Activated T-cell treated with anti-CD3 and anti-CD28 coated beads for 1 hour (primary cell): ENCODE measurements at places on chromosomes 11 and 22.

- DNase-seq: peak; percentile 18
These were observed 23.9 kb downstream of the MYO7A start for GRCh38 chr11:77151804-77152509.

- DNase-seq: no peak
These were observed 25.4 kb downstream of the MMP20 start for GRCh38 chr11:102599642-102600261.

DNA sequence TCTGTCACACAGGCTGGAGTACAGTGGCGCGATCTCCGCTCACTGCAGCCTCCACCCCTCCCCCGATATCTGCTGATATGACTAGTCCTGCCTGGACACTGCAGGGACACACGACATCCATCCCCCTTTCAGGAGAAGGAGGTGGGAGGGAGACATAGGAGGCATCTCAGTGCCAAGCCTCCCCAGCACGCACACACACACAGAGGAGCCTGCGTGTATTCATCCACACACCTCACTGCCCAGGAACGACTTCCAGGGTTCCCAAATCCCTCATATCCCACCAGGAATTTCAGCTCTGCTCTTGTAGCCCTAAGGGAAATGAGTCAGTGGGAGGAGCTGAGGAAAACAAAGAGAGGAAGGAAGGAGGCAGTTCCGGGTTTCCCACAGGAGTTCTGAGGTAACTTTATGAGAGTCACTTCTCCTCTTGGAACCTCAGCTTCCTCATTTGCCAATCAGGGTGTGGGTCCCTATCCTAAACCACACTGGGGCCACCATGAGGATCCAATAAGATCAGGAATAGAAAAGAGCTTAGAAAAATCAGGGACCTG, 37.2 kb upstream of the ACER3 start:
- no peak for DNase-seq

DNA sequence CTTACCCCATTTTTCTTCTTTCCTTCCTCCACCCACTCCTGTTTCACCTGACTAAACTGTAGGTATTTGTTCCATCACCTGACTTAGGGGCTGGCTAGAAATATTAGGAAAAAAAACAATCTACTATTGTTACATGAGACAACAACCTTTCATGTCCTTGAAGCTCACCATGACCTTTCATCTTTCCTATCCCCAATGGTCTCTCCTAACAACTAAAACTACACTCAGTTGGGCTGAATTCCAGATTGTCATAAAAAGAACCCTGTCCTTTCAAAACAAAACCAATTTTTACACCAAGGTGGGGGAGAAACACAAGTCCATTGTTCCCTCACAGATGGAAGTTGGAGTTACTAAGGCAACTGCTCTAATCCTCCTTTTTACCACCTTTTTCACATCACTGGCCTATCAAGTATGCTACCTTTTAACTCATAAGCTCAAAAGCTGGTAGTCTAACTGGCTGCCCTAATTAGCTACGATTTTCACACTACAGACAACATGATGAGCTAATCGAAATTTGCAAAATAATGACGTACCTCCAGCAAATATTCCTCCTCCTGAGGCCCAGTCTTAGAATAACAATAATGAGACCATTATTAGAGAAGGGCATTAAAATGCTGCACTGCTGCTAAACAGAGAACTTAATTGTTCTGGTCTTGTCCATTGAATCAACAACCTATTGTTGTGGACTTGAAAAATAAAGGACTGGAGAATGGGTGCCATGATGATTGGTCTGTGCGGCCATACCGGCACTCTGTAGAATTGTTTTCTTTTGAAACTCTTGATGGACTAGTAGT, 46.5 kb upstream of the SOX6 start:
- no peak for DNase-seq
